ENCODE measurements at places on chromosomes 2 and 18.

GRCh38 chr18:59575995-59576394 is 121.2 kb downstream of the CCBE1 start:
- no peak for DNase-seq

GRCh38 chr2:167595839-167596471 is 651.4 kb downstream of the STK39 start:
- DNase-seq = no peak

DNA sequence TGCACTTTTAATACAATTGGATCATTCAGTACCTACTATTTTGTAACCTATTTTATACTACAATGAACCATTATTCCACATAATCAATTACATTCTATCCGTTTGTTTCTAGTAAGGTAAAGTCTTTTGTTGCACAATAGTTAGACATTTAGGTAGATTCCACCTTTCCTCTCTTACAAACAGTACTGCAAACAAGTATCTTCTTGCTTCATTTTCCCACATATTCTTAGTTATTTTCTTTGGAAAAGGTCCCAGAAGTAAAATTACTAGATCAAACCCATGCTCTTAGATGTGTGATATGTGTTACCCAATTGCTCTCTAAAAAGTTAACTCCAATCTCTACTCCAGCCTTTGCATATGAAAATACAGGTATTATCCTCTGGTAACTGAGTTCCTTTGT is 49.6 kb downstream of the SPIRE1 start:
- no peak for DNase-seq

- DNase-seq = no peak
Measured at GRCh38 chr18:57433482-57433881, 1.7 kb upstream of the ONECUT2 start.

DNA sequence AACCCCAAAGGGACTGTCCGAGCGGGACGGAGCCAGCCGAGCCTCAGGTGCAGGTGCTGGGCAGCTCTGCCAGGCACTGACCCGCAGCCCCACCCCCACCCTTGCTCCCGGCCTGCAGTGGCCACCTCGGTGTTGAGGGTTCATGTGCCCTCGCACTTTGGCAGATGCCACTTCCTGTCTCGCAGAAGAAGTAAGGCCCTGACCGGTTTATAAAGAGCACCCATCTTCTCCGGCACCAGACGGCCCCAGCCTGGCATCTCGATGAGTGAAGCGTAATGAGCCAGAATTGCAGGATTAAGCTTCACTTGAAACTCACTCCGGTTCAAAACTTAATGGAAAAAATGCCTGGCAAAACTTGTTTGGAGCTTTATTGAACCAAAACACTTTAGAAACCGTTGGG is 10.9 kb upstream of the NFATC1 start:
- DNase-seq = no peak

GRCh38 chr18:21714474-21714873 is 9.9 kb upstream of the ABHD3 start:
- no peak for DNase-seq

GRCh38 chr2:209368914-209369313 is 54.9 kb upstream of the MAP2 start:
- no peak for DNase-seq

DNA sequence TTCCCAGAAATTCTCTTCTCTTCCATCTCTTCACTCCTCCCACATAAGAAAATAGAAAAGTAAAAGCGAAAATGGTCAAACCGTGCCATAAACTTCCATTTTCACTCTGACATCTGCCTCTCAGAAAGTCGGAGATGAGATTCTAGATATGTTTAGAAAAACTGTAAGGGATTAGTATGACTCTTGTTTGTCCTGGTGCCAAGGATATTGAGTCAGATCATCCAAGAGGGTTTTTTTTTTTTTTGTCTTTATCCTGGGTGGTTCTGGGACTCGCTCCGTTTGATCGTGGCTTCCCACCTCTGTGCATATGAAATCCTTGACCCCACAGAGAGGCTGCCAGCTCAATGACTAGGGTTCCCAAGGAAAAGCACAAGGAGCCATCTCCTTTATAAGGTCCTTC is 17.3 kb downstream of the EN1 start:
- DNase-seq = no peak

GRCh38 chr2:26382564-26382963 is 19.2 kb upstream of the DRC1 start:
- DNase-seq = no peak

DNA sequence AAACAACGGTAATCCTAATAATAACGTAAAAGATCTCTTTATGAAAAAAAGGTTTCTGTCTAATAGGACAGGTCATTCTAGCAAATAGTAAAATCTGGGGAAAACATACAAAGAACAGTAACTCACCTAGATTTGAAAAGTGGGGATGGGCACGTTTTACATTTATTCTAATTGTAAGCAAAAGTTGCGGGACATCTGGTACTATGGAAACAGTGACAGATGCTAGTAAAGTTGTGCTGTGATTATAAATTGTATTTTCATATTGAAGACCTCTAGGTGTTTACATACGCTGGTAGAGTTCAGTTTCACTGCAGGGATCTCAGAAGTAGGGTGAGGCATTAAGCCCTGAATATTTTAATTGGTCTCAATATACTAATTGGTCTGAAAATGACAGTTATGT is 422.5 kb downstream of the DPP10 start:
- DNase-seq = no peak

DNA sequence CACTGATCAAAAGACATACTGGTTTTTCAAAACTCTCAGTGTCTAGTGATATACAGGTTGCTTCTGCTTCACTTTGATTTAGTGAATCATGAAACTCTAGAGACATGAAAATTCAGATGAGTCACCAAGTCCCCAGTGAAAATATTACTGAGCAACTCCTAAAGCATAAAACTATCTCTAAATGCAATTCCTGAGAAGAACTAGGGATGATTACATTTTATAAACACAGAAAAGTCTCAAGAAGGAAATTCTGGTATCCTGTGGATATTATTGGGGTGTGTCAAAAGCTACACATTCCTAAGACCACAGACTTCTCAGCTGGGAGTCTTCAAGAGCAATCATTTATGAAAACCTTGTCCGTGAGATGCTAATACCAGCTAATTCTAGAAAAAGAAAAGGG is 9.7 kb downstream of the LRRTM4 start:
- no peak for DNase-seq

- no peak for DNase-seq
Measured at GRCh38 chr18:72140007-72140406, 404.1 kb downstream of the CBLN2 start.

DNA sequence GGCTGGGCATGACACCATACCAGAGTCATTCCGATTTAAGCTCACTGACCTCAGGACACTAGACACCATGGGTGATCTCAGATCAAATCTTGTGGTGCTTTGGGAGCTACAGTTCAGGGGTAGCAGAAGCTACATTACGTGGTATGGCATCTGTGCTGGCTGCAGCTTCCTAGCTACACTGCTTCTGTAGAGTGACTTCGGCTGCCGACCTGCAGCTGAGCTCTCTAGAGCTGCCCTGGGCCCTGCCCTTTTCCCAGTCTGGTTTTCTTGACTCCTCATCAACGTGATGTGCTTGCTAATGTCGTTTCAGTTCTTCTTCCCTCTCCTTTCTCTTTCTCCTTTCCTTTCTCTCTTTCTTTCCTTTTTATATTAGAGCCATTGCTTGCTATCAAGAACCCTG is 100.2 kb downstream of the AP1S3 start:
- no peak for DNase-seq

GRCh38 chr2:141610564-141611175 is 520.1 kb downstream of the LRP1B start:
- DNase-seq = no peak

- DNase-seq = peak; percentile 16
Measured at GRCh38 chr18:29892960-29893558, 1149.5 kb downstream of the DSC3 start.

GRCh38 chr2:46266134-46266533 is 31.1 kb upstream of the EPAS1 start:
- no peak for DNase-seq

DNA sequence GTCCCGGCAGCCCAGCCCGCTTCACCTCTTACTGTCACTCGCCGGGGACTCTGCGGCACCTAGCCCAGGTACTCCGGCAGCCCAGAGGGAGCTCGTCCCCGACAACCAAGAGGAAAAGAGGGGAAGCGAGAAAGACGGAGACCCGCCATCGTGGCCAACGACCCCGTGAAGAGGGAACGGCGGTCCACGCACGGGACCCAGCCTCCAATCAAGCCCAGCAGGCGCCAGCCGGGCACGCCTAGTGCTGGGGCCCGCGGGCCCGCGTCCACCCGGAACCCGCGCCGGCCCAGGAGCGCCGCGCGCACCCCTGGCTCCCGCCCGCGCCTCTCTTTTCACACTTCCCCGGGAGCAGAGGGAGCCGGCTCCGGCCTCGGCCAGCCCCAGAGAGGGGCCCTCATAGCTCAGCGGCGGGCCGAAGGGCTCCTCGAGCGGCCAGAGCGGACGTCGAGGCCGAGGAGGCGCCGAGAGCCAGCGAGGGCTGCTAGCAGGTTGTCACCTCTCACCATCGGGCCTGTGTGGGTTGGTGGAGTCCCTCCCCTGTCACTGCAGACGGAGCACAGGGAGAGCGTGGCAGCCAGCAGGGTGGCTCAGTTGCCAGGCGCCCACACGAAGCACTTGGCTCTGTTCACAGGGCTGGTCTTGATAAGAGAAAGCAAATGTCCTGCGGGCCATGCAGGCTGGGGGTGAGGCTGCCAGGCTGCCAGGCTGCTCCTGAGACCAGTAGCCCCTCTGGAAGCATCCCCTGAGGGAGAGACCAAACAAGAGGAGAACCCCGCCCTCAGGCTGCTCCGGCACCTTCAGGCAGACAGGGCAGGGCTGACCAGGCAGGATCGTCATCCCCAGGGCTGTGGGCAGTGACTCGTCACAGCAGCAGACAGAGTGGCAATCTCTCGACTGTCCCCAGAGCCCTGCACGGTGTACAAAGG is 36.9 kb upstream of the KLF11 start:
- no peak for DNase-seq

All from kidney capillary endothelial cell (primary cell).